ENCODE measurements at places on chromosomes 6 and 20.

- no peak for DNase-seq
Measured at GRCh38 chr6:31702405-31702818, 712 bp downstream of the ABHD16A start.

DNA sequence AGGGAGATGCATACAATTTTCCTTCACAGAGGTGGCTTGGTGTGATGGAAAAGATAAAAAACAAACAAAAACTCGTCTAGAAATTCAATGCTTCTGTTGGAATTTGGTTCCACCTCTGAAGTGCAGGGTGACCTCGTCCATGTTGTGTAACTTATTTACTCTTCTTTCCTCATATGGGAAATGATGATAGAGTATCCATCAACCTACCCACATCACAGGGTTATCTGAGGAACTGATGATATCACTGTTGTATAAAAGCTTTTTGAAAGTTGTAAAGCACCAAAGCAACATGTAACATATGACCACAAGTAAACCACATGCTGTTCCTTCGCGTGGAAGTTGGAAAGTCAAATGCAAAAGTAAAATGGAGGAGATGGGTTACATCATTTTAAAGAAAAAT lies 212.0 kb upstream of the SGK1 start:
- DNase-seq, result no peak

DNA sequence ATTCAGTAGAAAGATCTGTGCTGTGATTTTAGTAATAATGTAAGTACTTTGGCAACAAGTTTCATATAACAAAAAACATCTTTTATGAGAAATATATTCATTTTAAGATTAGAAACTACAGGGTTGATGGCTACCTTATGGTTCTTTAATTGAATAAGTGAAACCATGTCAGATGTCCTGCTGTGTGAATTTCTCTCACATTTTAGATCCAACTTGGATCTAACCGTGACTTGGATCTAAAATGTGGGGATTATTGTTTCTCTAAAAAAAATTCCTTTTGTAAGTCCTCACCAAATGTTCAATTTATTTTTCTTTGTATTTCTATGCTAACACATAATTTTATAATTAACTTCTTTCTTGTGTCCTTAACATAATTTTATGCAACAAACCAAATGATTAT lies 30.4 kb downstream of the ZC2HC1B start:
- no peak for DNase-seq

DNA sequence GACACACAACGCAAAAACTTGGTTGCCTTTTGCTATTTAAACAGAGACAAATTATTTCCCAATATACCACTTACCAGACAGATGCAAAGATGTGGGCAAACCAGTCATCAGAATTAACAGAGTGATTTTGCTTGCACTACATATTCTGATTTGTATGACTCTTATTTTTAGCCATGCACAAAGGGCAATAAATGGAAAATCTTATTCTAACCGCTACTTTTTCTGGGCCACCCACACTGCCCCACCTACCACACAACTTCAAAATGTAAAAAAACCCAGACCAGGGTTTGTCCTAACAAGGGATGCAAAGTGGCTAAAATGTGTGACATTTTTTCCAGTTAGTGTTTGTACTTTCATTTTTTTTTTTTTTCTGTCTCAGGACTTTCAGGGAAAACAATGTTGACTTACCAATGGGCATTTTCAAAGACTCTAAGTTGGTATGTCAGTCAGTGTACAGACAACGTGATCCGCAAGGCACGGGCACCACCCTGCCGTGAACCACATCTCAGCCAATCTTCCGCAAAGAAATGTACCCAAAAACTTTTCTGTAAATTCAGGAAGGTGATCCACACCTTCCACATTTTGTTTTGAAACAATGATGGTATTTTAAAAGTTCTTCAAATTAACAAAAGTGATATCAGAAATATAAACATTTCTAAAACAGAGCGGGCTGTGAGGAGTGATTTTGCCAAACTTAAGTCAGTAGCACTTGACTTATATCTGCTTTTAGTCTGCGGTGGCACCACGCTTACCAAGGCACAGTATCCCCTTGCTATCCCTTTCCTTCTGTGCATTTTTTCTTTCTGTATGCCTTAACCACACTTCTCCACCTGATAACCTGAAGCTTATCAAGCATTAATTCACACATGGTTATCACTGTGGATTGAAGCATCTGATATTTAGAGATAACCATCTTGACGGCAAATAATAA lies 185.6 kb downstream of the GJA10 start:
- no peak for DNase-seq

GRCh38 chr20:24782801-24783630 lies 166.1 kb upstream of the CST7 start:
- no peak for DNase-seq

DNA sequence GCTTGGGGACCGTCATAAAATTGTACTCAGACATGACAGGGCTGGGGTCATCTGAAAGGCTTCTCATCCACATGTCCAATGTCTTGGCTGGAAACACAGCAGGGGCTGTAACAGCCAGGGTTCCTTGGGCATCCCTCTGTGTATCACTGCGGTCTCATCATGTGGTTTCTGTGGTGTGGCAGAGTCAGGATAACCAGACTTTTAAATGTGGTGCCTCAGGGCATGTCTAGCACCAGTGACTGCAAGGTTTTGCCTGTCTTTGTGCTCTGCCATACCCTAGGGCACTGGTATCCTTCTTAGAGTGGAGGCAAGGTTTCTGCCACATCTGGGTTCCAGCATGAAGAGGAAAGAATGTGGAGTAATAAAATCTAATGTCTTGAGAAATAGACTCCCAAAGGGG lies 124.2 kb downstream of the PLEKHG1 start:
- DNase-seq, result no peak

DNA sequence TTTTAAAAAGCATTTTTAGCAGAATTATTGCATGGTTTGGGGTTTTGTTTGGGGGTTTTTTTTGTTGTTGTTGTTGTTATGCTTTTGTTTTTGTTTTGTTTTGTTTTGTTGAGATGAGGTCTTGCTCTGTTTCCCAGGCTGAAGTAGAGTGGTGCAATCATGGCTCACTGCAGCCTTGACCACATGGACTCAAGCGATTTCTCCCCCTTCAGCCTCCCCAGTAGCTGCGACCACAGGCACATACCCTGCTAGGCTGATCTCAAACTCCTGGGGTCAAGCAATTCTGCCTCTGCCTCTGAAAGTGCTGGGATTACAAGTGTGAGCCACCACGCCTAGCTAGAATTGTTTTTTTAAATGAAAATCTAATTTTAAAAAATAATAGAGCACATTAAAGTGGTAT lies 35.7 kb downstream of the UBR2 start:
- no peak for DNase-seq

- no peak for DNase-seq
Measured at GRCh38 chr20:58500256-58500655, 14.9 kb downstream of the APCDD1L start.

DNA sequence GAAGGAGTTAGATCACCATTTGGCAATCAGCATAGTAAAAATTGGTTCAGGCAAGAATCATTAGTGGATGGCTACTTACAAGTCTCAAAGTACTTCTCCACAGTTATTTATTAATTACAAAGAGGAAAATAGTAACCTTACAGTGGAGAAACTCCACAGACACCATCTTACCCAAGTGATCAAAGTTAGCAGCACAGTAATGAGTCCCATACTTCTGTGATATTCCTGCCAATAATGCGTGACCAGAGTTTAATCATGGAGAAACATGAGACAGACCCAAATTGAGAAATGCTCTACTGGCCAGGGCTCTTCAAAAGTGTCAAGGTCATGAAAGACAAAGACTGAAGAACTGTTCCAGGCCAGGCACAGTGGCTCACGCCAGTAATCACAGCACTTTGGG lies 9.5 kb downstream of the TBC1D7 start:
- DNase-seq, result no peak

DNA sequence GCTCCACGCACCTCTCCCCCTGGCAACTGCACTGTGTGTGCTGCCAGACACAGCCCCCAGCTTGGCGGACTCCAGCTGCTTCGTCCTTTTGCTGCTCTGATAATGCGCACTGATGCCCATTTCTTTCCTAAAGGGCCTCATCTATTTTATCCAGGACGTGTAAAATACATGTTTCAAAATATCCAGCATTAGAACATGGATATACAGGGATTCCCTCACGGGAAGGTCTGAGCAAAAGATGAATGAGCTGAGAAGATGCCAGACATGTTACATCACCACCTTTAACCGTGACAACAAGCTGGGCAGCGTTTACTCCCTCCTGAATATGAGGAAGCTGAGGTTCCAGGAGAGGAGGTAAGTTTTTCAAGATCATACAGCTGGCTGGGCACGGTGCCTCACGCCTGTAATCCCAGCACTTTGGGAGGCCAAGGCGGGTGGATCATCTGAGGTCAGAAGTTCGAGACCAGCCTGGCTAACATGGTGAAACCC lies 32.8 kb downstream of the TNXB start:
- DNase-seq, result no peak

DNA sequence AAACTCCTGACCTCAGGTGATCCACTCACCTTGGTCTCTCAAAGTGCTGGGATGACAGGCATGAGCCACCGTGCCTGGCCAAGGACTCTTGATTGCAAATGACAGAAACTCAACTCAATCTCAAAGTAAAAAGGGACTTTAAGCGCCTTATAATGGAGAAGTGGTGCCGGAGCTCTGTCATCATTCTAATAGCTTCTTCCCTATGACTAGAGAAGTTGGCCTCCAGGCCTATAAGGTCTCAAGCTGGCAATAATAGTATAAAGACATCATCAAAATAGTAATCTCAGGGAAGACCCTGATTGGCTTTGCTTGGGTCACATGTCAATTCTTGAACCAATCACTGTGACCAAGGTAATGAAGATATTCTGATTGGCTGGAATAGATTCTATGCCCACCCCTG lies 8.5 kb upstream of the KIAA1755 start:
- DNase-seq, result no peak

DNA sequence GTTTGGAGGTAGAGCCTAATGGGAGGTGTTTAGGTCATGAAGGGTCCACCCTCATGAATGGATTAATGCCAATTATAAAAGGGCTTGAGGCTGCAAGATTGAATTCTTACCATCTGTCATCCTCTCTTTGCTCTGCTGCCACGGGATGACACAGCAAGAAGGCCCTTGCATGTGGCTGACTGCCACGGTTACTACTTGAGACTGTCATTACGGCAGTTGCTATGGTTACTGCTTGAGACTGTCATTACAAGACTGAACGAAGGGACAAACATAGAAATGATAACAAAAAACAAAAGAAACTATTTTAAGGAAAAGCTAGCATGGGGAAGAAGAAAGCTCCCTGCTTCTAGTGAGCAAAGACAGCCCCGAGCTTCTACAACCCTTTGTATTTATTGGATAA lies 715.0 kb downstream of the TFAP2A start:
- DNase-seq, result no peak

DNA sequence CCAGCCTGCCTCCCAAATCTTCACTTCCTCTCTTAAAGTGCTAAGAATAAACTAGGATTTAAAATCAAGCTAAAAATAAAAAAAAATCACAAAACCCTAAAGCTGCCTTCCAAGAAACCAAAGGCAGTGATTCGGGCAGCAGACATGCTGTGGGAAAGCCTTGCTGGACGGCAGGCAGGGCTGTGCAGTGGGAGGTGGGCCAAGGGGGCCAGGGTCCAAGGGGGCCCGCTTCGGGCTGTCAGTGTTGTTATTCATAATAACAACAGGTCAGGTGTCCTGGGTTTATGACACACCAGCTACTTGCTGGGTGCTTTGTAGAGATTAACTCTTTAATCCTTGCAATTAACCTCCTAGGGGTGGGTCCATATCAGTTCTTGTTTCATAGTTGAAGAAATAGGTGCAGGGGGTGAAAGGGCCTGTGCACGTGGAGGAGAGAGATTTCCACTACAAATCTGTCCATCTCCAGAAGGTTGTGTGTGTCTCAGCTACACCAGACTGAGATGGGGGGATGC lies 40.4 kb downstream of the CD40 start:
- DNase-seq, result no peak

GRCh38 chr6:99344289-99344688 lies 5.2 kb downstream of the FAXC start:
- DNase-seq, result no peak

- no peak for DNase-seq
Measured at GRCh38 chr6:81834141-81834681, 81.7 kb upstream of the TENT5A start.

- DNase-seq, result no peak
Measured at GRCh38 chr6:36906539-36907325, 21.0 kb downstream of the C6orf89 start.

GRCh38 chr6:51654647-51655046 lies 432.8 kb downstream of the PKHD1 start:
- no peak for DNase-seq

DNA sequence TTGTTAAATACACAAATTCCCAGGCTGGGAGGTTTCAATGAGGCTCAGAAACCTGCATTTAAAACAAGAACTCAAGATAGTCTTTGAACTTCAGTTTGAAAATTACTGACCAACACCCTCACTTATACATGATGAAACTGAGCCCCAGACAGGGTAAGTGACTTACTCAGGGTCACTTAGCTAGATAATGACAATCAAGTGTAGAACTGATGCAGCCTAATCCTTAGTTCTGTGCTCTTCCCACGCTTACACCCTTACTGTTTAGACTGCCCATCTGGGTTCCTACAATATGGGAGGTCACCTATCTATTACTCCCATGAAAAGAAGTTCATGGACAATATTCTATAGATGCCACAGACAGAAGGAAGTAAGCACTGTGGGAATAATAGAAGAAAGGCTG lies 24.5 kb upstream of the FAM135A start:
- no peak for DNase-seq

DNA sequence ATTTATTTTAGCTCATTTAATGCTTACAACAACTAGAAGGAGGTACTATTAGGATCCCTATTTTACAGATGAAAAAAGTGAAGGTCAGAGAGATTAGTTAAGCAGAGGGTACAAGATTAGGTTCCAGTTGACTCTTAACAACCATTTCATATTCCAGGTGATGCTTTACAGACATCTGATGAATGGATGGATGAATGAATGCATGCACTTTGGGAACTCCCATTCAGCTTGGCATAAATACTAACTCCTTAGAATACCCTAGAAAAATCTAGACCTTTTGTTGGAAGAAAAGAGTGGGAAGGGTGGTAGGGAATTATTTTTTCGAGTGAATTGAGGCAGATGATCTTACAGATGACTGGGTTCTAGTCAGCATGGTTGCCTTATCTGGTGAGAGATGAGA lies 746 bp upstream of the SNRPB2 start:
- DNase-seq, result no peak

DNA sequence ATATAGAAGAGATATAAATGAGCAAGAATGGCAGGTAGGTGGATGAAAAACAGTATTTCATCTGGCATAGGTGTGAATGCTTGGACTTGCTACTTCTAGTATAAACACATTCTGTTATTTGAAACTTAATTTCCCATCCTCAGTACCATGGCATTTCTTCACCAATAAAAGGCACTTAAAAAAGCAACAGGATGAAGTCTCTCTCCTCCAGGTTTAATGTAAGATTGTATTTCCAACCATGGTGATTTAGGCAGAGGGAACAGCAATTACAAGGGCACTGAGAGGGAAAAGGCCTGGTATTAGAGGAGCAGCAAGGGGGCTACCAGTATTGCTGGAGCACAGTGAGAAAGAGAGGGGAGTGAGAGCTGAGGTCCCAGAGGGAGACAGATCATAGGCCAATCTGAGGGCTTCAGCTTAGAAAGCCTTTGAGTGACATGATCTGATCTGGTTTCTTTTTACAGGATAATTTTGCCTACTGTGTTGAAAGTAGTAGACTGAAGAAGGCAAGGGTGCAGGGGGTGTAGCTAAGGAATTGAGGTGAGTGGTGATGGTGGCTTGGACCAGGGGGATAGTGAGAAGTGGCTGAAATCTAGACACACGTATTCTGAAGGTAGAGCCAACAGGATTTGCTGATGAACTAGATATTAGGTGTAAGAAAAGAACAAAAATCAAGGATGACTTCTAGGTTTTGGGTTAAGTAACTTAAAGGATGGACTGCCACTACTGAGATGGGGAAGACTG lies 67.8 kb upstream of the SMIM29 start:
- no peak for DNase-seq

GRCh38 chr6:7914991-7915789 lies 4.6 kb upstream of the TXNDC5 start:
- DNase-seq, result no peak
